Choroid plexus epithelial cell (primary cell): ENCODE measurements at places on chromosomes 6 and 20.

- DNase-seq: peak; percentile 13
These were observed 1296.6 kb downstream of the EPHA7 start for GRCh38 chr6:92122746-92123145.

GRCh38 chr6:42133926-42134325 is 8.5 kb downstream of the C6orf132 start:
- DNase-seq: no peak

DNA sequence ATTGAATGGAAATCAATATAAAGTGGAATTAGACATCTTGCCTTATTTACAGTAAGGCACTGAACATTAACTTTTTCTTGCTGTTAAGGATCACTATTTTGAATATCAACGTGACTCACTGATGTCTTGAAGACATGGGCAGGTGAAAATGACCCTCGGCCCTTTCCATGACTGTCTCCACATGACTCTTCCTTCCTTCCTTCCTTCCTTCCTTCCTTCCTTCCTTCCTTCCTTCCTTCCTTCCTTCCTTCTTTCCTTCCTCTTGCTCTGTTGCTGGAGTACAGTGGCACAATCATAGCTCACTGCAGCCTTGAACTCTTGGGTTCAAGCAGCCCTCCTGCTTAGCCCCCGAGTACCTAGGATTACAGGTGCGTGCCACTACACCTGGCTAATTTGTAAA is 52.2 kb upstream of the TOX2 start:
- DNase-seq: no peak

DNA sequence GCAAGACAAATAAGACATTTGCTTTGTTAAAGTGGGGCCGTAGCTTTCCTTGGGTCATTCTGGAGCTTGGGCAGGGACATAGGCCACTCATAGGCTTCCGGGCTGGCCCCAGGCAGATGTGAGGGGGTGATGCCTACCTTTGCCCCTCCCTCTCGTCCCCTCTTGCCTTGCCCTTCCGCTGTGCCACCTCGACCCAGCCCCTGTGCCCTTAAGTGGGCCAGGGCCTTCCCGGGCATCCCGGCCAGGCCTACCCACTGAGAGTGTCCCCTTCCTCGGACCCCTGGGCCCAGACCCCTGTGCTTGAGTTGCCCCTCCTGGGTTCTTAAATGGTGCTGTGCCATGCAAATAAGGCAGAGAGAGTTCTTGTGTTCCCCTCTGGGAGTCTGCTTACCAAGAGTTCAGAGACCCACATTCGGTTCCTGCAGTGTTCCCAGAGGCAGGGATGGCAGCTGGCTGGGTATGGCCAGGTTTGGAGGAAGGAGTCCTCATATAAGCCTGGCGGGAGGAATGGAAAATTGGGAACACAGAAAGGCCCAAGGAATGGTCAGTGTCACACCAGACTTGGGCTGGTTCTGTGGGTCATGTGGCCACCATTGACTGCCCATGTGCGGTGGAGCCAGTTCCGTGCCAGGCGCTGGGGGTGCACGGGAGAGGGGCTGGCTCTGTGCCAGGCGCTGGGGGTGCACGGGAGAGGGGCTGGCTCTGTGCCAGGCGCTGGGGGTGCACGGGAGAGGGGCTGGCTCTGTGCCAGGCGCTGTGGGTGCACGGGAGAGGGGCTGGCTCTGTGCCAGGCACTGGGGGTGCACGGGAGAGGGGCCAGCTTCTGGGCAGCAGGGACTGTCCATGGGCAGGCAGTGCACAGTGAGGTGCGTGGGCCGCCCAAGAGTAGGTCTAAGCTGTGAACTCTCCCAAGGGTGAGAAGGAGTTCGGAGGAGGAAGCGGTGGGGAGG is 173.5 kb upstream of the SNX9 start:
- no peak for DNase-seq

DNA sequence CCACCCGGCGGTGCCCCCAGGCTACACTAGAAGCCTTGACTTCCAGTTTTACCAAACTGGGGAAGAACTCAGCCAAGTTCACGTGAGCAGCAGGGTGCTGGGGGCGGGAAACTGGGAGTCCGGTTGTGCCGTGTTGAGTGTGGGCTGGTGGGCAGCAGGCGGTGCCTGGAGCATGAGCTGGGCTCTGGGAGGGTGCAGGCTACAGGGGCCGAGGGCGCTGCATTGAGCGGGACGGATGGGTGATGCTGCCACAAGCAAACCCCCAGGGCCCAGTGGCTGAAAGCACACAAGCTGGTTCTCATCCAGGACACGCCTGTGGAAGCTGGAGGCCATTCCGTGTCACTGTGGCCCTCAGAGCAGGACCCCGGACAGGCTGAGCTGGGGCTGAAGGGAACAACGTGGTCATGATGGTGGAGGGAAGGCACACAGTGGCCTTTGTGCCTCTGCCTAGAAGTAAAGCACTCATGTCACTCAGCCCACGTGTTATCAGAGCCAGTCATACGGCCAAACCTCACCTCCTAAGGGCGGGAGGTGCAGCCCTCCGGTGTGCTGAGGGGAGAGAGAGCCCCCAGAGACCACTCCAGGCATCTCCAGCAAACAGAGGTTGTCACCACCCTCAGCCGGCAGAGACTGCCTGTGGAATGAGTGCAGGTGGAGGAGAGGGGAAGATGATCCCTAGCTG is 29.5 kb downstream of the RBM38 start:
- no peak for DNase-seq

- DNase-seq: no peak
These were observed 420.1 kb upstream of the BTBD3 start for GRCh38 chr20:11497545-11497944.

DNA sequence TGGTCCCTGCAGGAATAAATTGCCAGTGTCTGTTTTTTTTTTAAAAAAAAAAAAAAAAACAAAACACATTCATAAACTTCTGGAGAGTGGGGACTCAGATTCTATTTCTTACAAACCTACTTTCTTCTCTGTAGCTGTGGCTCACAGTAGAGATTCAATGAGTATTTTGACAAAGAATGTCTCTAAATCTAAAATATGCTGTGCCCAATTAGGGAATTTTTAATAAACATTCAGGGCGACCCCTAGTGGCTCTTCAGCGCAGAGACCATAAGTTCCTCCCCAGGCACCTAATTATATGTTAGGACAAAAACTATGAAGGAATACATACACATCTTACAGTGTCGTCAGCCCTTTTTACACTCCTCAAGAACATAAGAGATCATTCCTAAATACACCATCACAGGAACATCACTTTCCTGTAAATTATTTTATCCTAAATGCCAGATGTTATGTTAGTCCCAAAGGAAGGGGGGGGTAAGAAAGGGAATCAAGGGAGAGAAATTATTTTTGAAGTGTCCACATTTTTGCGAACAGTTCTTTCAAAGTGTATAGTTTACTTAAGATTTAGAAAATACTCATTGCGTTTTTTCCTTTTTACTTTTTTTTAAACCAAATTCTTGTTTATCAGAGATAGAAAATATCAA is 21.8 kb upstream of the NAA20 start:
- peak; percentile 79 for DNase-seq

- peak; percentile 93 for DNase-seq
These were observed 172.0 kb downstream of the EYA2 start for GRCh38 chr20:47066484-47067270.

GRCh38 chr6:13712599-13712898 is 914 bp upstream of the RANBP9 start:
- peak; percentile 36 for DNase-seq

GRCh38 chr20:39813190-39813829 is 851.2 kb downstream of the DHX35 start:
- DNase-seq: no peak

DNA sequence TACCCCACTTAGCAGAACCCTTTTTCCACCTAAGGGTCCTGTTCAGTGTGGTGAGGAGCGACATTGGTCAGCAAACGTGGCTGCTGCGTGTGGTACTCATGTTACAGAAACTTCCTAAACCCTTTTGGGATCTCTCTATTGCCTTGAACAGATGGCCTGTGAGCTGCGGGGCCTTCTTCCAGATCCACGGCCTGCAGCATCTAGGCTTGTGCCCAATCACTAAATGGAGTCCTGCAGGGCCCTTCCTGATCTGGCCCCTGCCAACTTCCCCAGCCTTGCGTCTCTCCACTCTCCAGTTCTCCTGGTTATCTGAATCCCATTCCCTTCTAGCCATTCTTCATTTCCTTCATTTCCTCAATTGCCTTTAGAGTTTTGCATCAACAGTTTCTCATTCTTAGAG is 85.6 kb downstream of the PDE7B start:
- DNase-seq: no peak

- DNase-seq: no peak
These were observed 41.0 kb upstream of the RPS6KA2 start for GRCh38 chr6:166667796-166668610.

- DNase-seq: peak; percentile 69
These were observed 3.0 kb upstream of the TGM2 start for GRCh38 chr20:38167851-38168760.

DNA sequence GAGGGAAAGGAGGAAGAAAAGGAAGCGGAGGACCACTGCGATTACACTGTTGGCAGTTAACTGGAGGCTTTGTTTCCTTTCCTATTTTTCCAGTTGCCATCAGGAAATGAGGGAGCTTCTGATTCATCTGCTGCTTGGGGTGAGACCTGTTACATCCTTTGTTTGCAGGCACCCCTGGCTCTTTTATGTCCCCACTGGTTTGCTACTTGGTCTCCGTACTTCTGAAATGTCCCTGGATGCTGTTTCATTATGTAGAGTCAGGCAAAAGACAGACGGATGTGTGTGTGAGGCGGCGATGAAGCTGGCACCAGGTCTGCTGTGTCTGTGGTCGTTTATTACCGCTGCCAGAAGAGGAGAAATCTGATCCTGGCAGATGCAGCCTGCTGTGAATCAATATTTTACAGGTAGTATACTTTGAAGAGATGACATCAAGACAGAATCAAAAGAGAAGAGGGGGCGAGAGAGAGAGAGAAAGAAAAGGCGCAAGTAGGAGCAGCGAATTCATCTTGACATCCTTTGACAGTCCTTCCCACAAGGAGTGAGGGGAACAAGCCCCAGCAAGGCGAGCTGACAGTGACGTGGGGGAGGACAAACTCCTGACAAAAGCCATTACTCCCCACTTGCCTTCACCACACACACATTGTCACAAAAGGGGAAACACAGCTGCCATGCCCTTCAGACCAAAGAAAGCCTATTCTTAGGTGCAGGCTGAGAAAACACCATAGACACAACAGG is 145.9 kb upstream of the FBXL4 start:
- DNase-seq: no peak

- DNase-seq: no peak
These were observed 159.8 kb downstream of the KCNQ5 start for GRCh38 chr6:72781624-72782023.

DNA sequence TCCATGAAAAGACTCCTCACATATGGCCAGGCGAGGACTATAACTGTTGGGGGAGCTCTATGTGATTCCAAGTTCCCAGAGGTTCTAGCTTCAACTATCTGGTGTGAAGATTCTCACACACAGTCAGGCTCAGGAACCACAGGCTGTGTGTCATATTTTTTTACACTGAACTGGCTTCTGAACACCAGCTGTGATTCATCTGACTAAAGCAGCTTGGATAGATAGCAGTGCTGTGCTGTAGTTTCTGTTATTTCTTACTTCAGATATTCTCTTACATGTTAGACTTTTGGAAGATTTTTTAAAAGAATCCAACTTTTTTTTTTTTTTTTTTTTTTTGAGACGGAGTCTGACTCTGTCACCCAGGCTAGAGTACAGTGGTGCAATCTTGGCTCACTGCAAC is 140.7 kb upstream of the MCHR2 start:
- peak; percentile 51 for DNase-seq

- peak; percentile 59 for DNase-seq
These were observed 241.7 kb upstream of the TAB2 start for GRCh38 chr6:149075616-149076354.

GRCh38 chr6:135270676-135271536 is 89.8 kb downstream of the MYB start:
- peak; percentile 5 for DNase-seq
